ENCODE measurements at places on chromosomes 13 and 19.

GRCh38 chr19:45391346-45391745 lies 13.5 kb downstream of the PPP1R13L start:
- DNase-seq, result no peak

- no peak for DNase-seq
Observed at GRCh38 chr13:52775511-52775910, 35.9 kb upstream of the CNMD start.

DNA sequence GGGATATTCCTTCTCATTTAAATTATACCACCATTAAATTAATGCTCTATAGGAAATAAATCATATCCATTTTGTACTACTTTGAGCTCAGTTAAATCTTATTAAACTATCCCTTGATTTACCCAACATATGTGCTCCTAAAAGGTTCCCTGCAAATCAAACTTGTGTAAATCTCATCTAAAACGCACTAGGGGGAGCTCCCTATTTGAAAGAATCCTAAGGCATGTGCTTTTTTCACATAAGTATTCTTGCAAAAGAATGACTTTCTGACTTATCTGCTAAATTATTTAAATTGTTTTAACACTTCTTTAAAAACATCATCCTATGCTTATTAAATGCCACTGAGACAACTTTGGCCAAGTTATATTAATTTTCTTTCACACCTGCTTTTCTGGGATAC lies 7.9 kb downstream of the INTS6 start:
- no peak for DNase-seq

DNA sequence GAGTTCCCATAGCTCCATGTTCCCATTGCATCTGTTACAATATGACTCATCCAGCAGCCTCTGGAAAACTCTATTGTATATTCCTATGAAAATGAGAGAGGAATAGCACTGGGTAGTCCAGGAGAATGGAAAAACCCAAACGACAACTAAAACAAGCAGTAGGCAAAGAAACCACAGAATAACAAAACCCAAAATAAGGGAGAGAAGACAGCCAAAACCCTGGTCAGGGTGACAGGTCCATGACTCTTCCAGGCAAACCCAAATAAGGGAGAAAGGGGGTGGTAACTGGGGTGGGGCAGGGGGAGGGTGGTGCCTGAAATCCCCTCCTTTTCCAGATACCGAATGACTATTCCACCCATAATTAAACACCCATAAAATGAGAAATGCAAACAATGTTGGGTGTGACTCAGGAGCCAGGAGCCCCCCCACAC lies 4.0 kb upstream of the ZNF8 start:
- DNase-seq, result no peak

DNA sequence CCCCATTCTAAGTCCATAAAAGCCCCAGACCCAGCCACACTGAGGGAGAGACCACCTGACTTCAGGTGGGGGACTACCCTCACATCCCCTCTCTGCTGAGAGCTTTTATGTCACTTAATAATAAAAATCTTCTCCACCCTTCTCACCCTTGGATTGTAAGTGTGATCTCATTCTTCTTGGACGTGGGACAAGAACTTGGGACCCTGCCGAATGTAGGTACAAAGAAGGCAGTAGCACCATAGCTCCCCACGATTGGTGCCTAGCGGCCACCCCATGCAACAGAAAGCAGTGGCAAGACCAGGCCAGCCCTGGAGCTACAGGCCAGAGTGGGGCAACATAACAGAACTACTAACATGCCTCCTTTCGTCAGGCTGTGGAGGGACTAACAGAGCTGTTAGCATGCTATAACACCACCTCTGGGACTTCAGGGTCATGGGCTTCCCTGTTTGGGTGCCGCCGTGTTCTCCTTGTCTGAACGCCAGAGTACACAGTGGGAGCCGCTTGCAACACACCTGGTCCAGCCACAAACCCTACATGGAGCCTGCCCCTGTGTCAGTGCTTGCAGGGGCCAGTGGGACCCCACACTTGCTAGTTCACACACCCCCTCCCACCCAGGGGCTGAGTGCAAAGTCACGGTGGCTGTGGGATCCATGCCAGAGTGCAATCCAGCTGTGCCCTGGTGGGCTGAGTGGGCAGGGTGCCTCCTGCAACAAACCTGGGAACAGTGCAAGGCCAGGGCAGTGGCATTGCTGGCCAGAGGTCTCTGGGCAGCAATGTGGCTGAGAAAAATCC lies 5.2 kb upstream of the FBXO17 start:
- no peak for DNase-seq

DNA sequence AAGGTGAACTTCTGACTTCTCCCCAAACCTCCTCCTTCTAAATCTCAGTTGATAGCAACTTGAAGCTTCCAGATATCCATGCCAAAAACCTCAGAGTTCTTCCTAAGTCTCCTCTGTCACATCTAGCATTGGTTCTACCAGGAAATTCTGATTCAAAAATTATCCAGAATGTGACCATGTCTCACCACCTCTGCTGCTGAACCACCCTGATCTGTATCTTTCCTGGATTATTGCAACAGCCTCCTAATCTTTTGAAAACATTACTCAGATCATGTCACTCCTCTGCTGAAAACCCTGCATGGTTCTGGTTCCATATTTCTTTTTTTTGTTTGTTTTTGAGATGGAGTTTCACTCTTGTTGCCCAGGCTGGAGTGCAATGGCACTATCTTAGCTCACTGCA lies 78.7 kb upstream of the TNFSF11 start:
- no peak for DNase-seq

DNA sequence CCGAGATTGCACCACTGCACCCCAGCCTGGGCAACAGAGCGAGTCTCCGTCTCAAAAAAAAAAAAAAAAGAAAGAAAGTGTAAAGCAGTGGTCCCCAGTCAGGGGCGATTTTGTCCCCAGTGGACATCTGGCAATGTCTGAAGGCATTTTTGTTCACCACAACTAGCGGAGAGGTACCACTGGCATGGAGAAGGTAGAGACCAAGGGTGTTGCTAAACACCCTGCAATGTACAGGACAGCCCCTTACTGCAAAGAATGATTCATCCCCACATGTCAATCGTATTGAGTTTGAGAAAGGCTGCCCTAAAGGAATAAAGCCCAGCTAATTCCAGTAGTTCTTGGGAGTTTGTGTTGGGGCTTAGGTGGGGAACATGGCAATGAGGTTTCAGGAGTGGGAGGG lies 38.7 kb downstream of the CYP4F2 start:
- no peak for DNase-seq

GRCh38 chr13:33817513-33817900 lies 442 bp upstream of the RFC3 start:
- DNase-seq, result no peak

GRCh38 chr19:13689085-13689484 lies 75.2 kb upstream of the MRI1 start:
- DNase-seq, result no peak

GRCh38 chr13:36880961-36881360 lies 39.1 kb downstream of the SMAD9 start:
- DNase-seq, result no peak

Measured in osteocyte (in vitro differentiated cells).